GM23248 (cell line): ENCODE measurements at places on chromosomes 6 and 20.

- peak; percentile 66 for DNase-seq
Measured at GRCh38 chr6:104940893-104941728, 15.8 kb upstream of the LIN28B start.

DNA sequence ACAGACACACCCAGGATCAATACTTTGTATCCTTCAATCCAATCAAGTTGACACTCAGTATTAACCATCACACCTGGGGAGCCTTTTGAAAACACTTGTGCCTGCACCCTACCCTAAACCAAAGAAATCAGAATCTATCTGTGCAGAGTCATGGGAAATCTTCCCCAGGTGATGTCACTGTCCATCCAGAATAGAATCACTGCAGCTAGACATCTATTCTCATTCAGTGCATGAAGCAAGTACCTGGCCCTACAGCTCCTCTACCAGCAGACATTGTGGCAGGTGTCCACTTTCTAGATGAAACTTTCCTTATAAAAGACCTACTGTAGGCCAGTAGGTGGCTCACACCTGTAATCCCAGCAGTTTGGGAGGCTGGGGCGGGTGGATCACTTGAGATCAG, 262.4 kb upstream of the MARCKS start:
- DNase-seq, result no peak

DNA sequence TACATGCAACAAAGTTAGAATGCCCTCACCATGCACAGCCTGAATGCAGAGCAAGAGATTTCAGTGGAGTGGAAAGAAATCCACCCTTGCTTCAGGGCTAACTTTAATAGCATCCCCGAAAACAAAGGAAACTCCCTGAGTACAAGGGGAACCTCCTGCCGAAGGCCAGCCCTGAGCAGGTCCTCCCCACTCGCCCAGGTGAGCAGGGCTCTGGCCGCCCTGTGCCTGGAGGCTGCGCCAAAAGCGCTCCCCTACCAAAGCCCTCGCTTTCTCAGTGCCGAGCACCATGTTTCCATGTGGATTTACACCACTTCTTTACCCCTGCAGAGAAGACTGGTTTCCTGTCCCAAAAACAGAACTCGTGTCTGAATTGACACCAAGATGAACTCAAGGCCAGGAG, 61.9 kb upstream of the RPS6KA2 start:
- no peak for DNase-seq

DNA sequence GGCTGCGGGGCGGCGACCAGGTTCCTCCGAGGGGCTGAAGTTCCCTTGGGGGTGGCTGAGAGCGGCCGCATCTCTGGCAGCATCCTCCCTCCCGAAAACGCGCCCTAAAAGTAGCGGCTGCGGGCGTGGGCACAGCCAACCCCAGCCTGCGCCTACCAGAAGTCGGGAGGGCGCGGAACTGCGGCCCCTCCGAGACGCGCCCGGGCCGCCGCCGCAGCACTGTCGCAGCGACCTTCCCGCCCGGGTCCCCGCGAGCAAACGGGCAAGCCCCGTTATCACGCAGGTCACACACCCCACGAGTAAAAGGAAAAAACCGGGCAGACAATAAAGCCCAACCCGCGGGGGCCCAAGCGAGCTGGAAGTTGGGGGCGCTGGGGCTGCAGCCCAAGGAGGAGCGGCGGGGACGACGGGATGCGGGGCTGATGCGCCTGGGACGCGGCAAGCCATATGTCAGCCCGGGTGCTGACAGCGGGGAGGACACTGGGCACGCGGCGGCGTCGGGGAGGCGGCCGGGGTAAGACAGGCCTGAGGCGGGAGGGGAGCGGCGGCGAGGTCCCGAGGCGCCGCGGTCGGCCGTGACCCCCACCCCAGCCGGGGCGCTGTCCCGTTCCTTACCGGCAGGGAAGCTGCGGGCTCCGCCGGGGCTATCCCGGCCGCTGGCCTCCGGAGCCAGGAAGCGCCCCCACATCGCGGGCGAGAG, 659 bp downstream of the CEP85L start:
- peak; percentile 68 for DNase-seq

DNA sequence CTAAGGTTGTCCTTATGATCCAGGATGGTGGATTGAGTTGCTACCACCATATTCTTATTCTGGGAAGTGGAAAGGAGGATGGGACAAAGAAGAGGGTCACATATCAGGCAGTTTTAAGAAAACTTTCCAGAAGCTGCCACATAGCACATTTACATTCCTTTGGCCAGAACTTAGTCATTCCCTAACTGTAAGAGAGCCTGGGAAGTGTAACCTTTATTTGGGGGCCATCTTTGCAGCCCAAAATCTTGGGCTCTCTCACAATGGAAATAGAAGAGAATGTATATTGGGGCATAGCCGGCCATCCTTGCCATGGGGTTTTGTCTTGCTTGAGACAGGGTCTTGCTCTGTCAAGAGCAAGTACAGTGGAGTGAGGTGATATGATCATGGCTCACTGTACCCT, 8.4 kb downstream of the ZNF341 start:
- DNase-seq, result peak; percentile 14

DNA sequence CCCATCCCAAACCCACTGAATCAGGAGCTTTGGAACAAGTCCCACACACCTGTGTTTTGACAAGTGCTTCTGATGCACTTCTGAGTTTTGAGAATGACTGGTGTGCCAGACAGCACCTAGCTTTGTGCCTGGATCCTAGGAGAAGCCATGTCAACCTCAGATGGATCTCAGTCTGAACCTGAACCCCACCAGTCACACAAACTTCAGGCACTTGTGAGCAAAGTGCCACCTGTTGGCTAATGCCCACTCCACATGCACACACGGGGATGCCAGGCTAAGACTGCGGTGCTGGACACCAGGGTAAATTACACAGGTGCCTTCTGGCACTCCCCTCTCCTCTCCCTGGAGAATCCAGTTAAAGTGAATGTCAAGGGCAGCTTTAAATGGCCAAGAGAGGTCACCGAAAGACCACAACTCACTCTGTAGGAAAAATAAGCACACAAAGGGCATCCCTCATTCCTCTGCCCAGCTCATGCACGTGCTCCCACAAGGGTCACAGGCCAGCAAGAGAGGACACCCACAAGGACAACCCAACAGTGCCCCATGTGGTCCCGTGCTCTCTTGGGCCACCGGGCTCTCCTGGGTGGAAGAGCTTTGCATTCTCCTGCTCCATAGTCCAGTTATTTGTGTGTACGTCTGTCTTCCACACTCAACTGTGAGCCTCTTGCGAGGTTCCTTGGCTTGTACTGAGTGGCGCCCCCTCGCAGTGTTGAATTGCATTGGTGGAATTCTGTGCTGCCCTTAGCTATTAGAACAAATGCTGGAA, 45.6 kb downstream of the TAF8 start:
- peak; percentile 13 for DNase-seq

- DNase-seq, result peak; percentile 37
Measured at GRCh38 chr6:1527073-1527457, 82.7 kb upstream of the FOXC1 start.

- no peak for DNase-seq
Measured at GRCh38 chr6:34957231-34957783, 68.3 kb downstream of the ANKS1A start.

DNA sequence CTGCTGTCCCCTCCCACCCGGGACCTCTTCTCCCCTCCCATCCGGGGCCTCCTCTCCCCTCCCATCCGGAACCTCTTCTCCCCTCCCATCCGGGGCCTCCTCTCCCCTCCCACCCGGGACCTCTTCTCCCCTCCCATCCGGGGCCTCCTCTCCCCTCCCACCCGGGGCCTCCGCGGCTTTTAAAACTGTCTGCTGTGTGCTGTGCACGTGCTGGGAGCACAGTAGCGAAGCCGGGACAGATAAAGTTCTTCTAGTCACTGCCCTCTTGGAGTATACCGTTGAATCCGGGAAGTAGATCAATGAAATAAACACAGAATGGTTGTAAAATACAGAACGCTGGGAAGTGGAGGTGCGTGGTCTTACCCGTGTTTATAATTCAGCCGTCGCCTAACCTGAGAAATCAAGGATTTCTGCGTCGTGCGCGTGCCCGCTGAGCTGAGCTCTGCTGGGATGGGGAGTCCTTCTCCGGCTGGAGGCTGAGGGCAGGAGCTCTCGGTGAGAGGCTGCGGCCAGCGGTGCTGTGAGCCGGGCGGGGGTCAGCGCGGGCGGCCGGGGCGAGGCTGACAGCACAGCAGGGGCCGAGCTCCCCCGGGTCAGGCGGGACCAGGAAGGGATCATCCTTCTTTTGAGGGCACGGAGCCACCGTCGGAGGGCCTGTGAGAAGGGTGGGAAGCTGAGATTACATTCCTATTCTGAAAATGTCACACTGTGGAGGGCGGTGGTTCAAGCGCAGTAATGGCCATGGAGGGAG, 19.6 kb upstream of the KIF25 start:
- no peak for DNase-seq

DNA sequence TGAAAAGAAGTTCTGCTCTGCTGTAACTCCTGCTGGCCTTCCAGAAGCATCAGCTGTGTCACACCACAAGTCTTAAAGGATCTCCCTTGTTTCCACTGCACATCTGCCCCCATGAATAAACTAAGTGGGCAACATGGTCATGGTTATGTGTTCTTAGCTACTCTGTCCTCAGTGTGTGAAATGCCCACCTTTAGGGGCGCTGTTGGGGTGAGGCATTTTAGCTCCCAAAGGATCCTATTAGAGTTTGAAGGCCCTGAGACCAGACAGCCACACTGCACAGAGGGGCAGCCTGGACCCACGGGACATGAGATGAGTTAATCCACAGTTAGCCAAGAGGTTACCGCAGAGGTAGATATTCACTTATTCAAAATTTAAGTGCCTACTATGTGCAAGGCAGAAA, 294.3 kb upstream of the QKI start:
- no peak for DNase-seq

GRCh38 chr6:42571611-42572342, 7.9 kb downstream of the UBR2 start:
- peak; percentile 20 for DNase-seq

DNA sequence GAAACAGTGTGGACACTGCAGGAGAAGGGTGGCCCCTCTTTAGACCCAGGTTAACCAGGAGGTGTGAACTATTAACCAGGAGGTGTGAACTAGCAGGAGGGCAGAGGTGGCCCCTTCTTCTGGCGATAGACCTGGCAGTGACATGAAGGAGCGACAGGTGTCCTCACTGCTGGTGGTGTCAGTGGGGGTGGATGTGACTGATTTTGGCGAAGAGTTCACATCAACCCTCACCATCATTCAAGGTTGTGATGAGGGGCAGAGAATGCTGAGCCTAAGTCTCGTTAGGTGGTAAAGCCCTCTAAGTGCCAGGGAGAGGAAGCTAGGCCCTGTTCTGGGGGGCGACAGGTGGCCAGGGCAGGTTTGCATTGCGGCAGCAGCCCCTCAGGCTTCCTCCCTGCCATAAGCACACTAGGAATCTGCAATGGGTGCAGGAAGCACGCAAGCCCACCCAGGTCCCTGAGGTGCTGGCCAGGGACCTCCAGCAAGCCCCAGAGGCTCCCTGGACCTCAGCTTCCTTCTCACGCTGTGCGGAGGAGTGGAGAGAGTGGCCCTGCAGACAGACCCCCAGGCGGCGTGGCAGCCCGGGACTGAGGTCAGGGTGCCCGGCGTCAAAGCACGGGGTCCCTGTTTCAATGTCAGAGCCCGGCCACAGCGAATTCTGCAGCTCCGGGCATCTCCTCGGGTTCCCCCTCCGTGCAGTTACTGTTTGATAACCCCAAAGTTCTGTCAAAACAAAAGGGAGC, 13.7 kb downstream of the NPEPL1 start:
- DNase-seq, result no peak

- peak; percentile 77 for DNase-seq
Measured at GRCh38 chr20:62924442-62925075, 1.7 kb downstream of the DIDO1 start.

GRCh38 chr6:110063594-110064263, 85.6 kb downstream of the GPR6 start:
- DNase-seq, result no peak

GRCh38 chr6:150633486-150633834, 33.8 kb downstream of the PLEKHG1 start:
- DNase-seq, result no peak

DNA sequence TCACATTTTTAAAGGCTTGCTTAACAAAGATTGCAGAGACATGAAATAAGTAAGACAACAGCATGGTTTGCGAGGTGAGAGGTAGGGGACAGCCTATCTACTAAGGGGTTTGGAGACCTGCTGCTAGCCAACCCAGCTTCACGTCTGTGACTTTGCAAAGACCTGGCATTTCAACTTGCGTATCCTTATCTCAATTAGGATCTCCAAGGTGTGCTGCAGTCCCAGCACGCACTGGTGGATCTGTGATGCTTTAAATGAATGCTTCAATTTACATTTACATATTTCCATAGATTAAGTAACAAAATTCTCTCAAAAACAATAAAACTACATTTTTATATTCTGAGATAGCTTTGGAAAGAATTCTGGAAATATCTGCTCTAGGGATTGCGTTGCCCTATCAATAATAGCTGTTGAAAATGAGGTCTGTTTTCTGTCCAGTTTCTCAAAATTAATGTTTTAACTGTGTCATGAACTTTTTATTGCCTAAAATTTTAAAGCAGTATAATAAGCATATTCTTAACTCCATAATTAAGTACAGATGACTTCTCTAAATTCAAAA, 124.4 kb upstream of the EDN1 start:
- no peak for DNase-seq

- peak; percentile 3 for DNase-seq
Measured at GRCh38 chr20:7010527-7010926, 243.0 kb downstream of the BMP2 start.

DNA sequence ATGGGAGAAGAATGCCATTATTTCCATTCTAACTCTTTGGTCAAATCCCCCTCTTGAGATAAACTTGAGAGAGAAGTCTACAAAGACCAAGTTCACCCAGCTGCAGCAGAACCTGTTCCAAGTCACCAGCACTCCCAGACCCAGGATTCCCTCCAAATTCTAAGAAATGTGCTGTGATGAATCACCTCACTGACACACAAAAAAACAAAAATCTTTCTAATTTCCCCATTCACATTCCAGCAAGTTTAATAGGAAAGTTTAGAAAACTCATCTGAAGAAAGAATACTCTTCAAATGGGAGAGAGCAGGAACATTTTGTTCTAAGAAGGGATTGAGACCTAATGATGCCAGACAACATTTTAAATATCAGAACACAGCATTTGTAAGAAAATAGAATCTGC, 213.6 kb upstream of the PLCB4 start:
- peak; percentile 72 for DNase-seq

GRCh38 chr20:54555150-54555549, 79.8 kb downstream of the DOK5 start:
- no peak for DNase-seq

- peak; percentile 95 for DNase-seq
Measured at GRCh38 chr6:44071670-44072451, 55.4 kb downstream of the MRPL14 start.

DNA sequence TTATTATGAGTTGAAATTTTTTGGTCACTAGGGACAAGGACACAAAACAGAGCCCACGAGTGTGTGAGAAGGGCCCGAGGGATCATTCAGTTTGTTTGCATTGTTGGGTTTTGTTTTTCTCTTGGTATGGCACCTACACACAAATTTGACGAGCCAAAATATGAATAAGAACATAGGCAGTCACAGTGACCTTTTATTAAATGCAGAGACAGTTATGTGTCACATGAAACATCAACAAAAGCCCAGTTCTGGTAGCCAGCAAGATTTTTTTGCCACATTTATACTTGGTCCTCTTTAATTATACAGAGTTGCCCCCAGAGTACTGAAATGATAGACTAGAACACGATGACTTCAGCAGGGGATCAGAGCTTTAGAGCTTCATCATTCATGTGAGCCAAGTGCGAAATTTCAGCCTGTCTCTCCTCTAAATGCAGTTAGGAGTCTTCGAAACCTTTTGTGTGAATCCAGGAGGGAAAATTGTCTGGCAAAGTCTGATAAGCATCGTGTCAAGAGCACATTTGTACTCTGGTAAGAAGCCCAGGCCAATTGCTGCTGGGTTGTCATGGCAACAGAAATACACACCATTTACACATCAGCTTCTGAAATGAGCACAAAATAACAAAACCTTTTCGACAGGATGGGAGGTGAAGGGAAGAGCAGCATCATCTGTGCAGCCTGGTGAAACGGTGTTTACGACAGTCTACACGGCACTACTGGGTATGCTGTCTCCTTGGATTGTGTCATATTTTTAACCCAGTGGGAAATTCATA, 79.2 kb upstream of the RIPOR2 start:
- DNase-seq, result peak; percentile 88
